Umbilical cord (tissue), 2 donors: ENCODE measurements at places on chromosomes 1 and 21. TPM values are rescaled to one million over a fixed set of nuclear protein-coding genes. Genes with fewer than 3 reads are reported as not detected.
A peak's percentile ranks its signal among the peaks of the same experiment; 100 is the strongest.

Gene OR2T11
- total RNA-seq, result 0.48 TPM

Gene C1QTNF12
- not detected for total RNA-seq

DNA sequence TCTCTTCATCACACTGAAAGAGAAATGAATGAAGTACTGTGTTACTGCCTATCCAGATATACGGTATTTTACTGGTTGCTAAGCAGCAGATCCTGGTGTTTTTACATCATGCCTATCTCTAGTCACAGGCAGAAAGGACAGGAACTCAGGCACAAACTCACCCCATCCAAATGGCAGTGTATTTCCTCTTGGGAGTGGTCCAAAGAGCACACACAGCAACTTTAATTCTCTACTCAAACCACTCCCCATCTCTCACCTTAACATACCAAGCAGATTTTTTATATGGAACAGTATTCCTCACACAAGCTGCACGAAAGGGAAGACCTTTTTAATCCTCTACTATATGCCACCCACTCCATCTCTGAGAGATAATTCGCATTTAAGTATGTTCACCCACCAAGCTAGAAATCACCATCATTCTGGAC lies 27.3 kb downstream of the EIF4G3 start:
- peak; percentile 85 for DNase-seq

Gene USP48
- total RNA-seq, result 74.6 TPM

GRCh38 chr1:180778782-180779398 lies 133.8 kb upstream of the KIAA1614 start:
- no peak for DNase-seq

GRCh38 chr1:20728371-20729154 lies 3.9 kb downstream of the SH2D5 start:
- no peak for DNase-seq

Gene HFM1
- 1.7 TPM for total RNA-seq

Gene TMEM81
- total RNA-seq, result not detected

Gene C1orf226
- total RNA-seq, result 1.7 TPM

DNA sequence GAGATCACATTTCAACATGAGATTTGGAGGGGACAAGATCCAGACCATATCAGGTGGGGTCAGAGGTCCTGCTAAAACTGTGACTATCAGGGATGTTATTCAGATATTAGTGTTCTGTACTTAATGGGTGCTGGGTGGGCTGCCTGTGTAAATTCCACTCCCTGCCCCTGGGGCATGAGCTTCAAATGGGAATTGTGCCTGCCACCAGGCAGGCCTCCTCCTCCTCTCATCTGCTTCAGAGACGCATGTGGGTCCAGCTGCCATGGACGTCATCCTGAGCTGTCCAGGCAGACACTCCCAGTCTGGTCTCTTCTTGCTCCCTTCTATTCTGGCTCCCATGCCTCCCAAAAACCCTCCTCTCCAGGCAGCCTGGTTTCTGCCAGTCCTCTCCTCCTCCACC lies 10.4 kb downstream of the QSOX1 start:
- no peak for DNase-seq

- no peak for DNase-seq
Measured at GRCh38 chr1:231679109-231679508, 52.5 kb downstream of the DISC1 start.

GRCh38 chr1:230728710-230729392 lies 14.9 kb upstream of the AGT start:
- no peak for DNase-seq

DNA sequence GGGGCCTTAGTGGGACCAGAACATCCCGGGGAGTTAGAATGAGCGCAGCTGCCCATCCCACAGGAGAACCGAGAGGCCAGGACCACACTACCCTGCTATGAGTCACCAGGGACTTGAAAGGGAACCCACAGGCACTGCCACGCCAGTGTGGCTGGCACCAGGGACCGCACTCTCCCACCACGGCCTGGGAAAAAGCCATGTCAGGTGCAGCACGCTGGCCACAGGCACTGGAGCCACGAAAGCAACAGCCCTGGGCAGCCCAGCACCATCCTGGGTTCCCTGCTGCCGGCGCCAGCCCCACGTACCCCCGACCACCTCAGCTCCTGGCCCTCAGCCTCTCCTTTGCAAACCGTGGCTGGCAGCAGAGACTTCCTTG lies 14.1 kb upstream of the TMEM240 start:
- DNase-seq, result no peak

DNA sequence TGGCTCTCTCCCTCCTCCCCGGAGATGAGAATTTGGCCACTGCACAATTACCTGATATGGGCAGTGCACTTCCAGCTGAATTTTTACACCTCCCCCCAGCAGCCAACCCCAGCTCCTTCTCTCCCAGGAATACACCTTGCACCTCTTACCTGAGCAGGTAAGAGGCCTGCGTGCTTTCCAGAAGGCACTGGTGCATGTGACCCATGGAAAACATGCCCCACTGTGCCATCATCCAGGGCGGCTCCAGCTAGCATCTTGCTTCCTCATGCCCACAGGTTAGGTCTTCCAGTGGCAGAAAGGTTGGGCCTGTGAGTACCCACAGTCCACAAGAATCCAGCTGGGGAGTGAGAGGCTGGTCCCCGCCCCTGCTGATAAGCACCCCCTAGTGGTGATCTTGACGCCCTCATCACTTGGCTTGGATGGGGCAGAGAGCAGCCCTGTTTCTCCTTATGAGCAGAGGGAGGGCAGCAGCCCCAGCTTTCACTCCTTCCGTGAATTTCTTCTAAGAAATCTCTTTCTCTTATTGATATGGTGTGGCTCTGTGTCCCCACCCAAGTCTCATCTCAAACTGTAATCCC lies 57.8 kb downstream of the EDARADD start:
- DNase-seq, result no peak

Gene TAF13
- 71.0 TPM for total RNA-seq

DNA sequence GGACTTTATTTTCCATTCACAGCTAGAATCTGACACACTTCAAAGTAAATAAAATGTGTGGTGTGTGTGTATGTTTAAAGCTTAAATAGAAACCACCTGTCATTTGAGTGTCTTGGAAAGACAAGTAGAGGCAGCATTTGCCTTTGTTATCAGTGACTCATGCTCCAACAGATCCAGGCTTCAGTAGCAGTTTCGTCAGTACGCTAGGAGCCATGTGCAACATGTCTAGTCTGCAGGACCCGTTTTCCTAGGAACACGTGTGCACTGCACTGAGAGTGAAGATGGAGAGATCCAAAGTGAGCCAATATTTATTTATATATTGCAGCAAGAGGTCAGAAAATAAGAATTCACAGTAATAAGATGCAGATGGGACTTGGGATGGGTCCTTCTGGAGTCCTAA lies 41.8 kb downstream of the SGIP1 start:
- peak; percentile 94 for DNase-seq

DNA sequence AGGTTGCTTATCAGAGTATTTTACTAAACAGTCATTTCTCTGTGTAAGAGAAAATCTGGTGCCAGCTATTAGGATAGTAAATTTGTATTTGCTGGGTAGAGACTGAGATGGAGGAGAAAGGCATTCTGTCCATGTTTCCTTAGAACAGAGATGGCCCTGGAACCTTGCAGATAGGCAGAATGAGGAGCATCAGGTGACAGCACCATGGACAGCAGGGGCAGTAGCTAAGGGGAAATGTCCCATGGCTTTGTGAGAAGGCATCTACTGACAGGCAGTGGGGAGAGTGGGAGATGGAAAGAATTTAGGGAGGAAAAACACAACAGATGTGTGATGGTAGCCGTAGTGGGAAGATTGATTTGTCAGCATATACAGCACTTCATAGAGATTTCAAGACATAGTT lies 105.0 kb downstream of the PRRX1 start:
- no peak for DNase-seq

Gene FNBP1L
- total RNA-seq, result 33.5 TPM

Gene OPRD1
- total RNA-seq, result 0.72 TPM

DNA sequence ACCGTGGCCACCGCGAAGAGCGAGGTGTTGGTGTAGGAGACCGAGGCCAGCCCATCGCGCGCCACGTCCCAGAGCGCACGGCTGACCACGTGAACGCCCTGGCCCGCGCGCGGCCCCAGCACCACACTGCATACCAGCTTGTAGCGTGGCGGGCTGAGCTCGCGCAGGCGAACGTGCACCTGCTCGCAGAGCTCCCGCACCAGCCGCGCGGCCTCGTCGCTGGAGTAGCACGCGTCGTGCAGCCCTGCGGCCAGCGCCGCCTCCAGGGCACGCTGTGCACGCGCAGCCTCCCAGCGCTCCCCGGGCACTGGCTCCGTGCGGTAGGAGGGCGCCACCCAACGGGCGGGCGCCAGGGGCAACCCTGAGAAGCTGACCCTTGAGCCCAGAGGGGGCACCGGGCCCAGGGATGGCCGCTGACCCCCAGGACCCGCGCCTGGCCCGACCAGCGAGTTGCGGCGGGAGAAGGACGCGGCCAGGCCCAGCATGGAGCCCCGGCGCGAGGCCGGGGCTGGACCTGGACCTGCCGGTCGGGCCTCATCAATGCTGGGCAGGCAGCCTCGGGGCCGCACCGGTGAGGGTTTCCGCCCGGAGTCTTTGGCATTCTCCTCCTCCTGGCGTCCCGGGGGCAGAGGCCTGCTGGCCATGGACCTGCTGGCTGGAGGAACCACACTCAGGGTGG lies 987 bp downstream of the DYNLT4 start:
- DNase-seq, result no peak

GRCh38 chr1:24536391-24536840 lies 19.5 kb upstream of the NCMAP start:
- peak; percentile 21 for DNase-seq

DNA sequence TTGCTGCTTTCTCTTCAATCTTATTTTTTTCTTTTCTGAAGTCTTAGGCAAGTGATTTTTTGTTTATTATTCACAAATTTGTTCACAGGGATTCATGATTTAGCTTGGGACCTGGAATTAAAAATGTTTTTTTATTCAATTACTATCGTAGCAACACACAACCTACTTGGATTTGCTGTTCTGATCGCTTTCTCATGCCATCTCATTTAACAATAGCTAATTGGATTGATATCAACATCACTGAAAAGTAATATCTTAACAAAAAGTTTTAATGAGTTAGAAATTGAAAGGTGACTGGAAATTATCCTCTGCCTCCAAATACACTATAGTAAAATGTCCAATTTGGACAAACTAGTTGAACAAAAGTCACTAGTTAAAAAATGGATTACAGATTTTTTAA lies 32.4 kb downstream of the MAP3K21 start:
- DNase-seq, result no peak

Gene FMO5
- 14.0 TPM for total RNA-seq

Gene AGMAT
- total RNA-seq, result 1.9 TPM

GRCh38 chr1:43565600-43566360 lies 35.1 kb downstream of the PTPRF start:
- peak; percentile 90 for DNase-seq

DNA sequence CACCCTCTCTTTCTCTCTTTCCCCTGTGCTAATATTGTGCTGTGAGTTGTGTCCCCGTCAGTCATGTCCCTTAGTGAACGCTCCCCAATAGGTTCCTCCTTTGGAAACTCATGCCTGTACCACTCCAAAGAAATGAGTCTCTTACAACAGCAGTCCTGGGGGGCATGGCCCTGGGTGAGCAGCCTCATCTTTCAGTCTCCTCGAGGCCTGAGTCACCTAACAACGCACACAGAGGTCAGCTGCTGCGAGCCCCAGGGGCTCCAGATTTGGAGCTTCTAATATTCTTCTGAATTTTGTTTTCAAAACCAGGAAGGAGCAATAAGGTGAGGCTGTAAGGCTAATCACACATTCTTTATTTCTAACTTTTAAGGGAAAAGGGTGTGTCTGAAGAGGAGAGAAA lies 30.5 kb upstream of the ZBTB8A start:
- DNase-seq, result no peak

DNA sequence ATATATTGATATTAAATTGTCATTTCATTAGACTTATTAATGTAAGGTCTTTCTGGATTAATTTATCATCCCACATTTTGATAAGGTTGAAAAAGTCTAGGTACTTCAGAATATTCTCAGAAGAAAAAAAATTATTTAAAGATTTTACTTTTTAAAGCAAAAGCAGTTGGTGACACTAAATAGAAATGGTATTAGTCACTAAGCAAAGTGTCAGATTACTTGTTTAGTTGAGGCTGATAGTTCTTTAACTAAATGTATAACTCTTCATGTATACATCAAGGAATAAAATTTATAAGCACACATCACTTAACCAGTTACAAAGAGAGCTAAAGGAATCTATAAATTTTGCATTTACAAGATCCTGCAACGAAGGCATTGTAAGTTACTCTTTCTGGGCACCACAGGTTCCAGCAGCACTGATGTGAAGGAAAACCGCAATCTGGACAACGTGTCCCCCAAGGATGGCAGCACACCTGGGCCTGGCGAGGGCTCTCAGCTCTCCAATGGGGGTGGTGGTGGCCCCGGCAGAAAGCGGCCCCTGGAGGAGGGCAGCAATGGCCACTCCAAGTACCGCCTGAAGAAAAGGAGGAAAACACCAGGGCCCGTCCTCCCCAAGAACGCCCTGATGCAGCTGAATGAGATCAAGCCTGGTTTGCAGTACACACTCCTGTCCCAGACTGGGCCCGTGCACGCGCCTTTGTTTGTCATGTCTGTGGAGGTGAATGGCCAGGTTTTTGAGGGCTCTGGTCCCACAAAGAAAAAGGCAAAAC lies 101.1 kb downstream of the ADARB1 start:
- no peak for DNase-seq

GRCh38 chr1:7667625-7668218 lies 103.4 kb upstream of the VAMP3 start:
- peak; percentile 88 for DNase-seq

GRCh38 chr1:183844806-183845205 lies 39.9 kb downstream of the RGL1 start:
- DNase-seq, result peak; percentile 81

Gene FCER1G
- total RNA-seq, result 52.5 TPM

Gene TINAGL1
- total RNA-seq, result 371 TPM

- DNase-seq, result no peak
Measured at GRCh38 chr1:231973830-231974229, 347.2 kb downstream of the DISC1 start.

GRCh38 chr21:25913479-25913878 lies 178.7 kb downstream of the GABPA start:
- no peak for DNase-seq

Gene CYP4A22
- not detected for total RNA-seq

DNA sequence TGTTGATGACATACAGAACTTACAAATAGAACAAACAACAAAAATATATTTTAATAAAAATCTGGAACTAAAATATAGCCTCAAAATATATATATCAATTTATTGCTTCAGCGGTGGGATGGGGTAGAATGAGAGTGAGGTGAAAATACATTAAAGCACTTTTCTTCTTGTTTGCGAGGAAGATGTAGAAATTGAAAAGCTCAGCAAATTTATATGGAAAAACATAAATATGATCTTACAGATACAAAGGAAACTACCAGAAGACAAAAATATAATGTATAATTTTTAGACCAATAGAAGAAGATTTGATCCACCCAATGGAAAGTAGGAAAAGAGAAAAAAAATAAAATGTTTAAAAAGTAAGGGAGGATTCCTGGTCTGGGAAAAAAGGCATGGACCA lies 372.2 kb downstream of the DISC1 start:
- no peak for DNase-seq

GRCh38 chr1:9551984-9552383 lies 12.7 kb downstream of the SLC25A33 start:
- no peak for DNase-seq
